ENCODE measurements at places on chromosomes 13 and 19.

GRCh38 chr19:40831502-40832430 lies 18.5 kb downstream of the CYP2A6 start:
- no peak for DNase-seq

GRCh38 chr13:100484702-100485101 lies 103.9 kb downstream of the GGACT start:
- DNase-seq: no peak

- DNase-seq: no peak
These were observed 465.6 kb downstream of the ITGBL1 start for GRCh38 chr13:101917833-101918661.

GRCh38 chr13:109301726-109302125 lies 484.7 kb downstream of the IRS2 start:
- no peak for DNase-seq

DNA sequence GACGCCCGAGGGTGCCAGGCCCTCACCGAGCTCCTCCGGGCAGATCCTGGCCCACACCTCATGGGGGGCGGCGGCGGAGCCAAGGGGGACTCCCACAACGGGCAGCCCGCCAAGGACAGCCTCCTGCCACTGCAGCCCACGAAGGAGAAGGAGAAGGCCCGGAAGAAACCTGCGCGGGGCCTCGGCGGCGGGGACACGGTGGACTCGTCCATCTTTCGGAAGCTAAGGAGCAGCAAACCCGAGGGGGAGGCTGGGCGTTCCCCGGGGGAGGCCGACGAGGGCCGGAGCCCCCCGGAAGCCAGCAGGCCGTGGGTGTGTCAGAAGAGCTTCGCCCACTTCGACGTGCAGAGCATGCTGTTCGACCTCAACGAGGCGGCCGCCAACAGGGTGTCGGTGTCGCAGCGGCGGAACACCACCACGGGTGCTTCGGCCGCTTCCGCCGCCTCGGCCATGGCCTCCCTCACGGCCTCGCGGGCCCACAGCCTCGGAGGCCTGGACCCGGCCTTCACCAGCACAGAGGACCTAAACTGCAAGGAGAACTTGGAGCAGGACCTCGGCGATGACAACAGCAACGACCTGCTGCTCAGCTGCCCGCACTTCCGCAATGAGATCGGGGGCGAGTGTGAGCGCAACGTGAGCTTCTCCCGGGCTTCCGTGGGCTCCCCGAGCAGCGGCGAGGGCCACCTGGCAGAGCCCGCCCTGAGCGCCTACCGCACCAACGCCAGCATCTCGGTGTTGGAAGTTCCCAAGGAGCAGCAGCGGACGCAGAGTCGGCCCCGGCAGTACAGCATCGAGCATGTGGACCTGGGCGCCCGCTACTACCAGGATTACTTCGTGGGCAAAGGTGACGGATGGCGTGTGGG lies 141.5 kb downstream of the DPF1 start:
- DNase-seq: no peak

GRCh38 chr13:43792076-43792881 lies 5.5 kb upstream of the ENOX1 start:
- no peak for DNase-seq

DNA sequence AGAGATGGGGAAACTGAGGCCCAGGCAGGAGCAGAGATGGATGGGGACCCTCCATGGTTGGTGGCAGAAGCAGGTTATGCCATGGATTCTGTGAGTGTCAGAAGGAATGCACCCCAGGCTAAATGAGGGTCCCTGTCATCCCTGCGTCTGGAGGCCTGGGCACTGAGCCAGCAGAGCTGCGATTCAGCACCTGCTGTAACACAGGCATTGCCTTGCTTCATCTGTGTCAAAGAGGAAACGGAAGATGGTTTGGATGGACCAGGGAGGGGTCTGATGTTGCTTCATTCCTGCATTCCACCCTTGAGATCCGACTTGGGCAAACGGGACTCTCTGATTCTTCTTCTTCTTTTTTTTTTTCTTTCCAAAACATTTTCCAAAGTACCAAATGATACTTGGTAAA lies 1.2 kb downstream of the C5AR1 start:
- DNase-seq: no peak

GRCh38 chr19:3517638-3518037 lies 11.5 kb downstream of the FZR1 start:
- no peak for DNase-seq

DNA sequence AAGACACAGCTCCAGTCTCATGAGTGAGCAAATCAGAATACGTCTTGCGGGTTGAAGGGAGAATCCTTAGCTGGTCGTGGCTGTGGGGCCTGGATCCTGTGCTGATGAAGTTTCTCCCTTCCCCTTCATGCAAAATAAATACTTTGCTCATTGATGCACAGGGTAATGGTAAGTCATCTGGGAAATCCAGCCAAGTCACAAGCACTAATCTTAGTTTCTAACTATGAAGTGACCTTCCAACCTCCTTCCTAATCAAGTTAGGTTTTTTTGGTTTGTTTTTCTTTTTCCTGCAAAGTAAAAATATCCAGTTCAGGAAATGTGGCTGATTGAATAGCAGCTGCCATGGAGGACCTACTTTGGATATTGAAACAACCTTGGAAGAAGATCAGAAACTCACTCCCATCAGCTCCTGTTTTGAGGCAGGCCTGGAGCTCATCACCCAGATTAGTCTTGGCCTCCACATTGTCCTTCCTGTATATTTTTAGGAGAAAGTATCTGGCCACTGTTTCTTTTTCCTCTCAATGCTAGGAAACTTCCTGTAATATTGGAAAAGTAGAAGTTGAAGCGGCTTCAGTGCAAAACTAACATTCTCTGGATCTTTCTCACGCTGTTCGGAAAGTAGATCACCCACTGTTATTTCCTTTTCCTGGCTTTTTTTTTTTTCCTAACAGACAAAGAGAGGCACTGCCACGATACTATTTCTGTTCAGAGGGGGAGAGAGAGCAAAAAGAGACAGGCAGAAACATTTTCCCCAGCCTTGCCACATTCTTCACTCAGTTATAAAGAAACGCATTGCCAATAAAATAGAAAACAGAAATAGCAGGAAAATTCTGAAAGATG lies 12.3 kb upstream of the ARL11 start:
- DNase-seq: no peak

DNA sequence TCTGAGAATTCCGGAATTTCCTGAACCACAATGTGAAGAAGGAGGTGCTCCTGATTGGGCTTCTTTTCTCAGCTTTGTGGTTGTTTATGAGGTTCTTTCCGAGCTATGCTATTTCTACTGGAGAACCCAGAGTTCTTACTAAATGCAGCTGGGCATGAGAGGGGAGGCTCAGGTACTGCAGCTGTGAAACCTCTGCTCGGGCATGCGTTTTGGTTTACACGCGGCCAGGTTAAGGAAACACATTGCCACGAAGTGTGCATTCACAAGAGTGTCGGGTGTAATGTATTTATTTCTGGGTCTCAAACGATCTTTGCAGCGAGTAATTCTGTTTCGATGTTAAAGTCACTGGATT lies 661 bp upstream of the MIR17HG start:
- peak; percentile 72 for DNase-seq

- DNase-seq: no peak
These were observed 262.7 kb downstream of the DLEU7 start for GRCh38 chr13:50580684-50581305.

DNA sequence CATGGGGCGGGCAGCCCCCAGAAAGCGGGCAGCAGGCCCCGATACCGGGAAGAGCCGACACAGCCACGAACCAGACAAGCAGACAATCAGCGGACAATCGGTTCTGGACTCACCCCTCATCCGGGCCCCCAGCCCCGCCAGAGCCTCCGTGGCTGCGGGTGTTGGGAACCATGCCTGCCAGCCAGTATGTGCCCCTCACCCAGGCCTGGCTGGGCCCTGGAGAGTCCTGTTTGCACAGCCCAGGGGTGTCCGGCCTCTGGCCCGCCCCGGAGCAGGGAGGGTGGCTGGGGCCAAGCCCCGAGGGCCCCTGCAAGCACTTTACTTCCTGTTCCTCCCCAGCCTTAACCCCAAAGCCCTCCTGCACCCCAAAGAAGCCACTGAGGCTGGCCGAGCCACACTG lies 7.8 kb downstream of the PODNL1 start:
- DNase-seq: no peak

DNA sequence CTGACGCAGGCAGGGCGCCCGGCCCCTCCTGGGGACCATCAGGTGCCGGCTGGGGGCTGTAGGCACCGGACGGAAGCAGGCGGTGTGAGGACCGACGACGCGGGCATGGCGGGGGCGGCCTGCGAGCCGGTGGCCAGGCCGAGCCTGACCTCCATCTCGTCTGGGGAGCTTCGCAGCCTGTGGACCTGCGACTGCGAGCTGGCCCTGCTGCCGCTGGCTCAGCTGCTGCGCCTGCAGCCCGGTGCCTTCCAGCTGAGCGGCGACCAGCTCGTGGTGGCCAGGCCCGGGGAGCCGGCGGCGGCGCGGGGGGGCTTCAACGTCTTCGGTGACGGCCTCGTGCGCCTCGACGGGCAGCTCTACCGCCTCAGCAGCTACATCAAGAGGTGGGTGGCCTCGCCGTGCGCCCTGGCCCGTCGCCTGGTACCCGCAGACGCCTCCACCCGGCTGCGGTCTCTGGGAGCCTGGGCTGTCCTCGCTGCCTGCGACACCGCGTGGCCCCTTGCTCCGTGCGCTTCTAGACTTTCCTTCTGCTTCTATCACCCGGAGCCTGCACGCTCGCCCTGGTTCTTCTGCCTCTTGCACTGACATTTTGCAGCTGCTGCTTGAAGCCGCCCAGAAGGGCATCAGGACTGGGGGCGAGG lies 460 bp downstream of the MEDAG start:
- DNase-seq: peak; percentile 22

GRCh38 chr19:51025401-51025800 lies 1.0 kb downstream of the KLK11 start:
- no peak for DNase-seq

GRCh38 chr13:80389073-80390038 lies 48.4 kb upstream of the SPRY2 start:
- no peak for DNase-seq

DNA sequence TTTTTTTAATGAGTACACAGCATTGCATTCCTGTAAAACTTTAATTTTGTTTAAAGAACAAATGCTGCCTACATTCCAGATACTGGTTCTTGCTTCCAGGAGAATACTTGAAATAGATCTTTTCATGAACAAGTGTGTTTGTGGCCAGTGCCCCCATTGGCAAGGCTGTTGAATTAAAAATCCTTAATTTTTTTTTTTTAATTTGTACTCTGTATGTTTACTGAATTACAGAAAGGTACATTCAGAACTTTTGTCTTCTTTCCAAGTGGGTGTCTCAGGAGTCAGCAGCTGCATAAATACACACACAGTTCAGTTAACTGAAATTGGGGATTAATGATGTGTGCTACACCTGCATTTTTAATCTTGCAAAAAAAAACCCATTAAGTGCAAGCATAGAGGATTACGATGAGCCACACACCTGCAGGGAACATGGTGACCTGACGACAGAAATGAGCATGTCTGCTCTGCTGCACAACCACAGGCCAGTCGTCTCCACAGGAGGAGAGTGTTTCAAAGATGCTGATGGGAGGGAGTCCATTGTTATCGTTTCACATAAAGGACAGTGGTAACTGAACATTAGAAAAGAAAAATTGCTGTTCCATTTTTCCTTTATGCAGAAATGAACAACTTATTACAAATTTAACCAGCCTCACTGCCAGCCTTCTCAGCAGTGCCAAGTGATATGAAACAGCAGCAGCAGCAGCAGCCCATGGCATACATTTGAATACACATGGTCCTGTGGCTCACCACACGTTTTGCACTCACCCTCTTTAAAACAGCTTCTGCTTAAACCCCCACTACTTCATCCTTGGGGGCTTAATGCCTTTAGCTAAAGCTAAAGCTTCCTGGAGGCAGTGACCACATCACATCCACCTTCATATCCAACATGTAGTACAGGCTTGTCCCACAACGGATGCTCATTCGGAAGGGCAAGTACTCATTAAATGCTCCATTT lies 72.3 kb upstream of the RFC3 start:
- no peak for DNase-seq

GRCh38 chr13:30991184-30991583 lies 58.7 kb downstream of the TEX26 start:
- no peak for DNase-seq

- DNase-seq: no peak
These were observed 532.5 kb downstream of the DIAPH3 start for GRCh38 chr13:59631271-59631670.

DNA sequence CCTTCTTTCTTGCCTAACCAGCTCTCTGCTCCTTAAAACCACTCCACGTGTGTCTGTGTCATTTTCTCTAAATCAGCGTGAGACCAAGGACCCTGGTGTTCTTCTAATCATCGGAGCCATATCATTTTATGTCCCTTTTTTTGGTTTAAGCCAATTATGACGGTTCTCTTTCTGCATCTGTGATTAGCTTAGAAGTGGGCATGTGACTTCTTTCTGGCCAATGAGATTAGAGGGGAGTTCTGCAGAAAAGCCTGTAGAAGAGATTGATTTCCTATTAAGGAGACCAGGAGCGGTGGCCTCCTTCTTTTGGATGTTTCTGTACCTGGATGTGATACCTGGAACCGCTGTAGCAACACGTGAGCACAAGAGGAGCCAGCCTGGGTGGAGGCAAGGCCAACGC lies 97.5 kb upstream of the PABPC3 start:
- DNase-seq: no peak

DNA sequence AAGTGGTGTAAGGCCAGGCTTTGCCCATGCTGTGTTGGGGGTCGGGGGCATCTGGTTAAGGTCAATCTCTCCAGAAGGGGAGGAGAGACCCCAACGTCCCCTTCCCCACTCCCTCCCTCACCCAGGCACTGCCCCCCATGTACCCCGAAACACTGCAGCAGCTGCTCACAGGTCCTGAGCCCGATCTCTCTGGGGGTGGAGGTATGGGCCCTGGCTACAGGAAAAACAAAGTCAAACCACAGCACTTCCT lies 10.2 kb downstream of the CAPN12 start:
- DNase-seq: no peak

GRCh38 chr13:20073775-20074174 lies 87.1 kb downstream of the GJA3 start:
- no peak for DNase-seq

DNA sequence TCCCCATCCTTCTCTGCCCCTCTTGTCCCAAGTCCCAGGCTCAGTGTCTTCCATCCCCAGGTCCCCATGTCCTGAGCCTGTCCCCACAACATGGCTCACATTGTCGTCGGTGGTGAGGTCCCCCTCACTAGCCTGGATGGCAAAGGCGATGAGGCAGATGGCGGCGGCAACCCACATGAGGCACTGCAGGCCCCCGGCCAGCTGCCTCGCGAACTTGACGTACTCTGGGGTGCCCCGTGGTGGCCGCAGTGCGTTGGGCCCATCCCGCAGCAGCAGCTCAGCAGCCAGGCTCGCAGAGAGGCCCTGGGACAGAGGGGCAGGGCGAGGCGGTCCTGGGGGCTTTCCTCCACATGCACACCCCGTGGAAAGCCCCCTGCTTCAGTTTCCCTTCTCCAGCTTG lies 1.1 kb downstream of the ATP4A start:
- no peak for DNase-seq

GRCh38 chr19:18386543-18387271 lies 749 bp downstream of the GDF15 start:
- DNase-seq: no peak

Data from activated CD4-positive, alpha-beta T cell treated with anti-CD3 and anti-CD28 coated beads for 48 hours (primary cell).